ENCODE measurements at places on chromosomes 6 and 20. TPM values are rescaled to one million over a fixed set of nuclear protein-coding genes. Genes with fewer than 3 reads are reported as not detected.

DNA sequence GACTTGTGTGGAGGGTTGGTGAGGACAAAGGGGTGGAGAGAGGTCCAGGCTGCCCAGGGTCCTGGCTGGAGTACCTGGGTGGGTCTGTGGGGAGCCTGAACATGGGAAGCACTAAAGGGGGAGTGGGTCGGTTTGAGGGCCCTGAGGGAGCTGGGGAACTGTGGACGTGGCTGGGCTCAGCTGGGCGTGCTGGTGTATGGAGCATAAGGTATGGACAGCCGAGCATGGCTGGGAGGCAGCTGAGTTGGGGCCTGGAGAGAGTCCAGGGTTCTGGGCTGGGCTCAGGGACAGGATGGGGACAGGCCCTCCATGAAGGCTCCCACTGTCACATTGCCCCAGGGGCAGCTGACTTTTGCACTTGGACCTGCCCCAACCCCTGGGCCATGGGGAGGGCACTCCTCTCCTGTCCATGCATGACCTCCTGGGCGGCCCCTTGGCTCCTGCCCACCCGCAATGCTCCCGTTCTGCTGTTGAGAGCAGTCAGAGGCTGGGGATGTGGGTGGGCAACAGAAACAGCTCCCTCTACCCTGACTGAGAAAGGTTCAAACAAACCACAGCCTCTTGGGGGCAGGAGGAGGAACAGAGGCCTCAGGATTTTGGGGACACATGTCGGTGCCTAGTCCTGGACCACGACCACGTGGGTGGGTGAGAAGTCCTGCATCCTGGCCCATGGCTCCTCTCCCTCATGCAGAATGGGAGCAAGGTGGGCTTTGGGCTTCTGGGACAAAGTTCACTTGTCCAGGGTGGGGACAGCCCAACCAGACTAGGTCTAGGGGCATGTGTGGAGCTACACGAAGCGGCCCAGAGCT lies 4.5 kb downstream of the C20orf204 start:
- no peak for DNase-seq

Gene MRPL14
- 191 TPM for polyA plus RNA-seq

DNA sequence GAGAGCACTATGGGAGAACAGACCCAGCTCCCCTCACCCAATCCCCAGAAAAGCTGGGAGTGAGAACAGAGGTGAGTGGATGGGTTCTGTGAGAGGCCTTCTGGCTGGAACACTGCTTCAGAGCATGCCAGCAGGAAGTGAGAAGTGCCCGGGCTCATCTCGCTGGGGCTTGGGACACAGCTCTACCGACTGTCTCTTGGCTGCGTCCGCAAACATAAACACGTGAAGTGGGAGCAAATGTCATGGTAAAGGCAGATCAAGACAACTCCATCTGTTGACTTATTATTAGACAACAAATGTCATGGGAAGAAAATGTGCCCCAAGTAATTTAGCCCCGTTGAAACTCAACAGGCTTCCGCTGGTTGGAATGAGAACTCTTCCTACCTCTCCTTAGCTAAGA lies 25.9 kb downstream of the GNAS-AS1 start:
- no peak for DNase-seq

DNA sequence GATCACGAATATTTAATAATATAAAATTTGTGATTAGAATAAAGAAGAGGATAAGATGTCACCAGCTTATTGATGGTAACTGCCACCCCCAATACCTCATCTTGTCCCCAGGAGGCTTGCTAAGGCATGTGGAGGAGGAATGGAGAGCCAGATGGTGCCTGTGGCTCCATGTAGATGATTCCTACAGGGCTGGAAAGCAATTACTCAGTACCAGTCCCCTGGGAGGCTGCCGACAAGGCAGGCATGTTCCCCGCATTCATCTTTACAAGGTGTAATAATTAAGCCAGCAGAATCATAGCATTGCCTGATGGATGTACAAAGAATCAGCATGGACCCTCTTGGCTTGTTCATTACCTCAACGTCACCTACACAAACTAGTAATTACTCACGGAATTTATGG lies 155.3 kb downstream of the PLCB1 start:
- DNase-seq, result no peak

- DNase-seq, result no peak
Measured at GRCh38 chr20:50977066-50978021, 18.7 kb downstream of the MOCS3 start.

Measured in GM23338 (cell line).